ENCODE measurements at places on chromosomes 2 and 18.

DNA sequence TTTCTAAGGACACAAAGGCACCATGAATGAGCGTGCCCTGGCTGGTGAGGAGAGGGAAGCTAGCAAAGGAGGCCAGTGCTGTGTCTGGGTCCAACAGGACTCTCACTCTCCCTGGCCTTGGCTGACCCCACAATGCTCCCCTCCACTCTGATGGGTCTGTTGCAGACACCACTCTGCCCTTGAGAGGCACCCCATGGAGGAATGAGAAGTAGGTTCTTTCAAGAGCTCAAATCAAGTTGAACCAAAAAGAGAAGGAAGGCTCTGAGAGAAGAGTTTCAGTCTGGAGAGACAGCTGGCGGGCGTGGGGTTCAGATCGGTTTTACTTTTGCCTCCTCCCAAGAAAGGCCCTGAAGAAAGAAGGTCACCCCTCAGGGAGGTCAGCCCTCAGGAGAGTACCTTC is 18.4 kb downstream of the TMEM247 start:
- DNase-seq, result no peak

- peak; percentile 80 for DNase-seq
Observed at GRCh38 chr2:25257032-25257552, 84.6 kb downstream of the DNMT3A start.

DNA sequence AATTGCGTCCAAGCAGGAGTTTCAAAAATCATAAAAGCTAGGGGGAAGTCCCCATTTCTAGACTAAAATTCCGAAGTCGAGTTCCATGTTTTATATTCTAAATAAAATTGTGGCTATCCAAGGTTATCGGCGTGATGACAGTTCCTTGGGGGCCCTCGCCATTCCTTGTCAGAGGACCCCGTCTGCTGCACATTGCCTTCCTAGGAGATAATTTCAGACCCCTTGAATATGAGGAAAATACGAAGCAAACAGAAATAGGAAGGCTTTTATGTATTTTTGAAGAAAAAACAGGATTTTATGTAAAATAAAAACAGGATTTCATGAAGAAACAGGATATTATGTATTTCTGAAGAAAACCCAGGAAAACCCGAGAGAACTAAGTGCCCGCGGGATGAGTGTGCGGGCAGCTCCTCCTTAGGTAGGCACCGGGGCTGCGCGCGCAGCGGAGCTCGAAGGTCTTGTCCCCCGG is 465 bp upstream of the PLEKHA3 start:
- DNase-seq, result peak; percentile 63

DNA sequence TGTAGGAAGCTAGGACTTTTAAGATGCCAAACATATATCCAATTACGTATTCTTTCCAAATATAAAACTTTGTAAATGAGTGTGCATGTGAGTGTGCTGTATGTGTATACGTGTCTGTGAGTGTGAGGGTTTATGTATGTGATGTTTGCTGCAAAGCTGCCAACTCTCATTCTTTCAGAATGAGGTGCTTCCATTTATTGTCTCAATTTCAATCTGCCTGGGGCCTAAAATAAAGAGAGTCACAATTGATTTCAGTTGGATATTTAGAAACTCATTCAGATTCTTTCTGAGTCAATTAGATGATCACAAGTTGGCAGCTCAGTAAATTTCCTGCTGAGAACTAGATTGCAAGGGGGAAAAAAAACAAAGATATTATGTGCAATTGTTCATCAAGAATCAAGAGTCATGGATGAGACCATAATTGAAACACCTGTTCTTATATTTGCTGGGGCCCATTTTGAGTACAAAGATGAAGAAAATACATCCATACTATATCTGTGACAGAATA is 621.2 kb upstream of the ACVR2A start:
- DNase-seq, result no peak

DNA sequence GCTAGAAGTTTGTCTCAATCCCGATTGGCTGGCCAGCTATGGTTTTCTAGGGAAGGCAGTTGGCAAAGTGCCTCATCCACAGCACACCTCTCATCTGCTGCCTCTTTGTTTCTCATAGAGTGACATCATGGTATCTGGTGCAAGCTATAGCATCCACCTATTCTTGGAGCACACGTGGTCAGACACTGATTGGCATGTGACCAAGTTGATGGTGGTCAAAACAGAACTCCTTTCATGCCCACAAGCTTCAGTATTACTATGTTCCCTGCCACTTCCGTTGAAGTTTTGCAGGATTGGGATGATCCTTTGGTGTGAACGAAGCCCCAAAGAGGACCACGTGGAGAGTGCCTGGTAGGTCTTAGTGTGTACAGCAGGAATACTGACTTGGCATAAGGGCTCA is 28.8 kb downstream of the TTC32 start:
- DNase-seq, result peak; percentile 32

DNA sequence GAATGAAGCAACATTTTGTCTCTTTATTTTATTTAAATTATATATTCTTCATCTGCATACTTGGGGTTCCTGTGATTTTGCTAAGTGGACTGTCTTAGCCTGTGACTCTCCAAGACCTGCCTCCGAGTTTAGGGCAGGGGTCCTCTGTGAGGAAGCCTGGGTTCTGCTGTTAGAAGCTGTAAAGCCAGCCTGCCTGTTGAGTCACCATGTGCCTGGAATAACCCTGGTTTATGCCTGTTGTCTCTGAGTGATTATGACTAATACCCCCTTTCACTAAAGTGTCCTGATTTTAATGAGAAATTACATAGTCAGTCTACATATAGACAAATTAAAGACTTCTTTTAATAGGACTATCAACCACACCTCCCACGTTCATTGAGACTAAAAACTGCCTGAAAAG is 369.1 kb downstream of the ZNF521 start:
- no peak for DNase-seq

DNA sequence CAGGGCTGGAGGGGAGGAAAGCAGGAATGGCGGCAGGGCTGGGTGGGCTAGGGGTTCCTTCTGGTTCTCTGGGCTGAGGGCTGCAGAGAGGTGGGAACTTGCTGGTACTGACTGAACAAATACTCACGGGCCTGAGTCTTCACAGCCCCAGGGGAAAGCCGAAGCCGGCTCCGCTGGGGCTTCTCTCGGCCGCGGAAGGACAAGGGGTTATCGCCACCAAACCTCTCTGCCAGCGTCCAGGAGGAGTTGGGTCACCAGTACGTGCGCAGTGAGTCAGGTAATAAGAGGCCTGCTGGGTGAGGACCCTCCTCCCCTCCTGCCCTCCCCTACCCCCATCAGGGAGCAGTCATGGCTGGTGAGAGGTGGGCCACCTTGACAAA is 13.5 kb upstream of the GMPPA start:
- DNase-seq, result no peak

DNA sequence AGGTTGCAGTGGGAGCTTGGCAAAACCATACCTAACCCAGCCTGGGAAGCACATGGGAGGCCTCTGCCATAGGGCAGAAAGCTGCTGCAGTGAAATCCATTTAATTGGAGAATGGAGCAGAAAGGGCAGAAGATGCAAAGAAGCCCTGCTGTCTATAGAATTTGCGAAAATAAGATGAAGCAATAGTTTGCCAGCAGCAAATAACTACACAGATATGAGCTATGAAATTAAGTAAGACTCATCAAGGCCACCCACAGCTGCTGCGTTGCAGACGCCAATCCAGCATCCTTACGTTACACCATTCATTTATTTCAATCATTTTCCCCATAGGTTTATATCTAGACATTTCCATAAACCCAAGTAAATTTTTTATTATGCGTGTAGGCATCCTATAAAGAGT is 21.1 kb downstream of the ATP8B1 start:
- DNase-seq, result no peak

DNA sequence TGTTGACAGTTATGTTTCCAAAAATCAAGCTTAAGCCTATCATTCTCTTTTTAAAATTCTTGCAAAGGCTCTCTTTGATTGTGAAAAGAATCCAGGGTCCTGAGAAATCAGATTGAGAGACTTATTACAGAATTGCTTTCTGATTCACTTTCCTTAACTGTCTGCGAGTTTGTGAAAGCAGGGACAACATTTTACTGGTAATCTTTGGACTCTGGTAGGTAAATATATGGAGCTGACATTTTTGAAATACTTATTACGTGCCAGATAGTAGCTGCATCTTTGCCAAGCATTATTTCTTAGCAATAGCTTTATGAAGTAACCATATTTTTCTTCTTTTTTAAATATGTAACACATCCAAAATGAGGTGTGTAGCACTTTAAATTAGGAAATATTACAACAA is 570.9 kb downstream of the CMPK2 start:
- DNase-seq, result no peak

GRCh38 chr18:62512996-62513395 is 9.8 kb upstream of the ZCCHC2 start:
- DNase-seq, result no peak

GRCh38 chr2:99662761-99663341 is 173.0 kb upstream of the REV1 start:
- DNase-seq, result no peak

- no peak for DNase-seq
Observed at GRCh38 chr2:155980941-155981560, 351.5 kb downstream of the NR4A2 start.

GRCh38 chr2:191870744-191871143 is 23.9 kb upstream of the CAVIN2 start:
- no peak for DNase-seq

DNA sequence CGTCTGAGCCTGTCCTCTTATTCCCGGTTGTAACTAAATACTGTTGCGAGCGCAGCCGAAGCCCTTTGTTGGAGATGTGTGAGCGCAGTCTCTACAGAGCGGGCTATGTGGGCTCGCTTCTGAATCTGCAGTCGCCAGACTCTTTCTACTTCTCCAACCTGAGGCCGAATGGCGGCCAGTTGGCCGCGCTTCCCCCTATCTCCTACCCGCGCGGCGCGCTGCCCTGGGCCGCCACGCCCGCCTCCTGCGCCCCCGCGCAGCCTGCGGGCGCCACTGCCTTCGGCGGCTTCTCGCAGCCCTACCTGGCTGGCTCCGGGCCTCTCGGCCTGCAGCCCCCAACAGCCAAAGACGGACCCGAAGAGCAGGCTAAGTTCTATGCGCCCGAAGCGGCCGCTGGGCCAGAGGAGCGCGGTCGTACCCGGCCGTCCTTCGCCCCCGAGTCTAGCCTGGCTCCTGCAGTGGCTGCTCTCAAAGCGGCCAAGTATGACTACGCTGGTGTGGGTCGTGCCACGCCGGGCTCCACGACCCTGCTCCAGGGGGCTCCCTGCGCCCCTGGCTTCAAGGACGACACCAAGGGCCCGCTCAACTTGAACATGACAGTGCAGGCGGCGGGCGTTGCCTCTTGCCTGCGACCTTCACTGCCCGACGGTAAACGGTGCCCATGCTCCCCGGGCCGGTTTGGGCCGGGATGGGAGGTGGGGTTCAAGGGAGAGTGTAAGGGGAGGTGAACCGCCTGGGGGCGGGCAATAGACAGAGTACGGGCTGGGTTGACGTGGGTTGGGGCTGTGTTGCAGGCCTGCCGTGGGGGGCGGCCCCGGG is at the start of gene HOXD12:
Gene HOXD12 (plus strand): TSS at position 68 of the 819 bp plus-strand sequence. CDS start 7 bp downstream, at position 75.
- DNase-seq, result peak; percentile 67

Data from sigmoid colon (tissue), 7 donors.